ENCODE measurements at places on chromosomes 2 and 18.

- no peak for DNase-seq
Observed at GRCh38 chr18:45379903-45380302, 235.4 kb upstream of the SLC14A2 start.

- DNase-seq, result no peak
Observed at GRCh38 chr18:2826581-2826980, 20.2 kb upstream of the EMILIN2 start.

DNA sequence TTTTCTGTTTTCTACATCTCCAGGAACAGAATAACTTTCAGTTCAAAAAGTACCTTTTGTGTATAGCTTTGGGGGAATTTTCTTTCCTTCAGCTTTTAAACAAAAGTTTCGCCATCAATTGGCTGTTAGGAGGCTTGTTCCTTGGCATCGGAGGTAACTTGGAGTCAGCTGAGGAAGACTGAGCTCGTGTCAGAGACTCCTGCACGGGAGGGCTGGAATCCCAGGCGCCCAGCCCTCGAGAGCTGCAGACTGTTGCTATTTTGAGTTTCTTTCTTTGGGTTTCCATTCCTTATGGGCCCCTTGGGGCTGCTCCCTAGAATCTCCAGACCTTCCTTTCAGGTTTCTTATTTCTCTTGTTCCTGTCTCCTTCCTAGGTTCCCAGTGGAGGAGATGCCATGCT, 8.1 kb downstream of the EMILIN2 start:
- DNase-seq, result no peak

DNA sequence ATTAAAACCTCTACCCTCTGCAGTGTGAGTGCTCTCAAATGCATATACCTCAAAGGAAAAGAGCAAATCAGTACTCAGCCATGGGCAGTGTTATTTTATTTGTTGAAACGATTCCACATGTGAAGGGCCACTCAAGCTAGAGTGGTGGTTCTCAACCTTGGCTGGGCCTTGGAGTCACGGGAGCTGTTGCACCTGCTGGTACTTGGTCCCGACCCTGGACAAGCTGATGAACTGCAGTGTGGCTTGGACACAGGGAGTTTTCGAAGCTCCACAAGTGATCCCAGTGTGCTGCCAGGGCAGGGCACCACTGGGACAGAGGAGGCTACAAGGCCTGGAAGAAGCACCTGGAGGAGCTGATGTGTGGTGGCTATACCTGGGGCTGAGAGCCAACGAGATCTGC, 19.7 kb downstream of the GNLY start:
- DNase-seq, result no peak

DNA sequence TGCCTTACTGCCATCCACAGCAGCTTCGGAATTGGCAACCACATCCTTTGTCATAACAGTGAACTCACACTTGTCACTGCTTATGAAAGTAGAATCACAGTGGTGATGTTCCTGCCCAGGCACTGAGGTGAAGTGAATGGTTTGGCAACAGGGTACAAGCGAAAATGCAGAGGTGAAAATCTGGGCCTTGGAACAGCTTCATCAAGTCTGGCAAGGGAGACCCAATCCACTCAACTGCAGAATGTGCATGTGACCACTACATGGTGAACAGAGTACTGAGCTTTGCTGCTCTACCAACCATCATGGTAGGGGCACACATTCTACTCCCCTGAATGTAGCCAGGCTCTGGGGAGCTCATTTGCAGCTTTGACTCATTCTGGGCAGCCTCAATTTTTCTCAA, 15.0 kb upstream of the SKA1 start:
- no peak for DNase-seq

DNA sequence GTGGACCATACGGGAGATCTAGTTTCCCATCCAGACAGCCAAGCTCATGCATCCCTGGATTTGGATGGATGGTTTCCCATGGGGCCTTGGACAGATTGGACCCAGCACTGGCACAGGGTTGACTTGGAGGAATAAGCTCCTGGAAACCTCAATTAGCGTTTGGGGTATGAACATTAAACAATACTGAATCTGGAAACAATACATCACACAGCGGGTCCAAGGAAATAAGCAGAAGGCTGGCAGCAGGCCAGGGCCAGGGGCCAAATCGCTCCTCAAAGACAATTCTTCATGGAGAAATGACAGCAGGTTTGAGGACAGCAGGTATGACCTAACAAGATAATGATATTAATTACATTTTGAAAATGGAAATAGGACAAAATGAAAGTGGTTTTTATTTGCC, 540.6 kb downstream of the RIT2 start:
- DNase-seq, result no peak

- DNase-seq, result no peak
Observed at GRCh38 chr2:105439141-105439540, 40.3 kb upstream of the FHL2 start.

GRCh38 chr2:501130-501529, 176.1 kb downstream of the TMEM18 start:
- DNase-seq, result no peak

- no peak for DNase-seq
Observed at GRCh38 chr2:82792316-82792715, 1666.8 kb downstream of the SUCLG1 start.

GRCh38 chr2:73984922-73985307, 205 bp downstream of the TET3 start:
- peak; percentile 70 for DNase-seq

GRCh38 chr2:1691366-1691765, 52.9 kb downstream of the PXDN start:
- no peak for DNase-seq

- DNase-seq, result no peak
Observed at GRCh38 chr2:106833256-106833655, 52.7 kb downstream of the ST6GAL2 start.

DNA sequence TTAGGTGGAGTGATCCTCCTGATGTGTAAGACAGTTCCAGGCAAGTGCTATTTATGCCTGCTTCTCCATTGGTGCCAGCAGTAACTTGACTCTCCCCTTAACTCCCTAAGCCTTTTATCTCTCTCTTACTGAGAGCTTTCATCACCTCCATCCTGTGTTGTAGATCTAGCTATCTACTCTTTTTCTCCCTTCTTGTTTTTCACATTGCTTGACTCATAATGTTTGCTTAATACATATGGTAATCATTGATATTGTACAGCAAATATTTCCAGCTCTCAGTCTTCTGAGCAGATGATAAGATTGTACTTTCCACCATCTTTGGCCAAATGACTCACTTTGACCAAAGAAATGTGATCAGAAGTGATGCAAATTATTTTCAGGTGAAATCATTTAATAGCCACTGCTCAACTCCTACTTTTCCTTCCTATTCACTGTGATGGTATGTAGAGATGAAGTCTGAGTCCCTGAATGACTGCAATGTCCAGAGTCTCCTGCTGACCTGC, 165.0 kb downstream of the PLCL1 start:
- DNase-seq, result no peak

GRCh38 chr18:57768537-57769326, 34.4 kb downstream of the ATP8B1 start:
- no peak for DNase-seq

DNA sequence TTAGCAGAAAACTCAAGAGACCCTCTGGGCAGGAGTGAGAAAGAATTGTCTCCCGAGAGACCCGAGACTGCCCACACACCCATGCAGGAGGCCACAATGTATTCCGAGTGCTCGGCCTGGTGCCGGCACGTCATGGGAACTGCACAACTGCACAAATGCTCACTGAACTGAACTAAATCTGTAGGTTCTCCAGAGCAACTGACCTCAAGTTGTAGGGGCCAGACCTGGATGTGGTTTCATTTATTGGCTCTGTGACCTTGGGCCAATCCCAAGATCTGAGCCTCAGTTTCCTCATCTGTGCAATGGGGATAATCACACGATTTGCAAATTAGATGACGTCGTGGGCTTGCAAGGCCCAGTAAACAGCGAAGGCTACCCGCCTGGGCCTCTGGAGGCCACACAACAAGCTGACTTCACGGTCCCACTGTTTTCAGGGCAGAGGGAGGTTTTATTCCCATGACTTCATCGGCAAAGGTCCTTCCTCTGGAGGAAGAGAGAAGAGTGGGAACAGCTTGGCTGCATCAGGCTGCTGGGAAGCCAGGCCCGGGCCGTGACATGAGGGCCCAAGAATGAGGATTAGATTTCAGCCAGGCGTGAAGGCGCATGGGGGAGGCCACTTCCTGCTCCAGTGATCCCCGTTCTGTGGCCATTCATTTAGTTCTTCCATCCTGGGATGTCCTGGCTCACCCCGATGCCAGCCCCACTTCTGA, 3.6 kb upstream of the ERFE start:
- DNase-seq, result no peak
